HFF-Myc (cell line): ENCODE measurements at places on chromosomes 1 and 21.

- no peak for DNase-seq
Observed at GRCh38 chr1:160615660-160616059, 31.2 kb downstream of the SLAMF1 start.

DNA sequence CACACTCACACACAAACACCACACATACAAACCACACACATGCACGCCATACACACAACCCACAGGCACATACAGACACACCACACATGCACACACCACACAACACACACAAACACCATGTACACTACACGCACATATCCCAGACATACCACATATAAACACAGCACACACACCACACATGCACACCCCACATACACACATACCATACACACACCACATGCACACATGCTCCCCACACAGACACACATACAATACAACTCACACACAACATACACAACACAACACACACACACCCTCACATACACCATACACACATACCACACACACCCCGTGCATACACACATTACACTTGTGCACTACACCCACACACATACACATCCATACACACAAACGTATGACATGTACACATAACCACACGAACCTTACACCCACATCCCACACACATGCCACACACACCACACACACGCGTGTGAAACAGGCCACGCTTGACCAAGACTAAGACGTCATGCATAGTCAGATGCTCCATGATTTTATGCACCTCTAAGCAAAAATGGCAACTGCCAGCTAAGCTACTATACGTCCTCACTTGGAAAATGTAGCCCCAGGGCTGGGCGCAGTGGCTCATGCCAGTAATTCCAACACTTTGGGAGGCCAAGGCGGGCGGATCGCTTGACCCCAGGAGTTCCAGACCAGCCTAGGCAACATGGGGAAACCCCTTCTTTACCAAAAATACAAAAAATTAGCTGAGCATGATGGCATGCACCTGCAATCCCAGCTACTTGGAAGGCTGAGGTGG is 77.4 kb upstream of the TMPRSS2 start:
- DNase-seq: no peak

DNA sequence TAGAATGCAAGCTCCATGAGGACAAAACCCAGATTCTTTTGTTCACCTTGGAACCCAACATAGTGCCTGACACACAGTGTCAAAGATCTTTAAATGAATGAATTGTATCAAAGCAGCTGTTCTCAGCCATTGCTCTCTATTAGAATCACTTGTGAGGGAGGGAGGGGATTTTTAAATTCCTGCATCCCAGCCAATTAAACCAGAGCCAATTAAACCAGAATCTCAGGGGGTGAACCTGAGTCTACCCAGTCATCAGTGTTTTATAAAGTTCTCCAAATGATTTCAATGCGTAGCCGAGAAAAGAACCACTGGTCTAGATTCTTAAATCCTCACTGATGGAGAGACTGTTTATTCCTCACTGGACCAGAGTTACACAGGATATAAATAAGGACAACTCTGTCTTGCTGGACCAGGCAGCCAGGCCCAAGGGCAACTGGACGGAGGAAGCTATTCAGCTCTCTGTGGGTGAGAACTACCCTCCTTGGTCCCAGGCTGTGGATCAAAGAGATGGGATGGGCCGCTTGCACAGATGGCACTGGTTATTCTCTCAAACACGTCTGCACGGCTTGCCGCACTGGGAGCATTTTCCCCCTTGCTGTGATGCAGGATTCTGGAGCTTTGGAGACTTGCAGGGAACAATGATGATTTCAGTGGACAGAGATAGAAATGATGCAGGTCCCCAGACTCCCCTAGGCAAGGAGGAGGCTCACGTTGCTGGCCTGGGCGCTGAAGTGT is 20.0 kb upstream of the CDCA8 start:
- no peak for DNase-seq

DNA sequence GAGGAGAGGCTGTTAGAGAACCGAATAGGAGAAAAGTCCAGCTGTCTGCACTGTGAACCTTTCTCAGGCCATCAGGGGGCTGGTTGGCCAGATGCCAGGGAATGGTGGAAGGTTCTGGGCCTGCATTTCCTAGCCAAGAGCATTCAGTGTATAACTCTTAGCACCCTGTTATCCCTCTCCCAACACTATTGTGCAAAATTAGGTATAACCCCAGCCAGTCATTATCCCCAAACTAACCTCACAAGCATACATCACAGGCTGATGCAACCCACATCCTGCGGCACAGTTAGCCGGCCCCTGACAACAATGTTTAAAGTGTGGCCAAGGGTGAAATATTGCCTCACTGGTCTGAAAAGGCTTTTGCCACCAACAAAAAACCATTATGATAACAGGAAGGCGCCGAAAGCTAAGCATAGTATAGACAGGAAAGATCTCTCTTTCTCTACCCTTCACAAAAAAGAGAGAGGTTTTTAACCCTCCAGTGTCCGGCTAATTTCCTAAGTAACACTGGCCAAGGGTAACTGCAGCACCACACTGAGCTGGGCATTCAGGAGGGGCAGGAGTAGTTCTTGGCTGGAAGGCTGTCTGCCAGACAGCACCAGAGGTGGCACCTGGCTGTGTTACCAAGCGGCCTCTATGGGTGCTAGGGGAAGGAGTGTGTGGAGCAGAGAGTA is 77.3 kb upstream of the BCAR3 start:
- DNase-seq: no peak

DNA sequence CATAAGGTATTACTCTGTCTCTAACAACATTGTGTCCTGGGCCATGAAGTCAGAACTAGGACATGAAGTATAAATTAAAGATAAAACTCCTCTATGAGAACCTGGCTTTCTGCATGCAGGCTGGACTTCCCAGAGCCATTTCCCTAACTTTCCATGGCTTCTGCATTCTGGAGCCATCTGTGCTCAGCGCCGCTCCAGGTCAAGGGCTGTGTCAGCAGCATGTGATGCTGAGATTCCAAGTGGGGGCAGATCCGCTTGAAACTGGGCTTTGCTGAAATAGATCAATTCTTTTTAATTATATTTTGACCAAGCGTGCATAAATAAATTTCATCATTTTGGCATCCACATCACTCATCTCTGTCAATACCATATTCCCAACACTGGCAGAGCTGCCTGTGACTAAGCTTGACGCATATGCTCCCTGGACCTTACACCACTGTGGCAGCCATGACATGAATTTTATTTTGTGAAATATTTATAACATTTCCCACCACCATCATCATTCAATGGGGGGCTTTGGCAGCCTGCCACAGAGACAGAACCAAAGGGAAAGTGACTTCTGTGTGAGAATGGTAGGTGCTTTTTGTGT is 110.4 kb upstream of the KCNK1 start:
- DNase-seq: no peak

- no peak for DNase-seq
Observed at GRCh38 chr1:163774978-163775620, 453.3 kb downstream of the NUF2 start.

GRCh38 chr1:110872745-110873720 is at the start of gene CD53:
Gene CD53, plus strand, starts transcription at chr1:110873148. Its CDS starts 18,261 bp downstream, at chr1:110891409.
- DNase-seq: no peak

- no peak for DNase-seq
Observed at GRCh38 chr1:221760911-221761310, 19.0 kb upstream of the DUSP10 start.

DNA sequence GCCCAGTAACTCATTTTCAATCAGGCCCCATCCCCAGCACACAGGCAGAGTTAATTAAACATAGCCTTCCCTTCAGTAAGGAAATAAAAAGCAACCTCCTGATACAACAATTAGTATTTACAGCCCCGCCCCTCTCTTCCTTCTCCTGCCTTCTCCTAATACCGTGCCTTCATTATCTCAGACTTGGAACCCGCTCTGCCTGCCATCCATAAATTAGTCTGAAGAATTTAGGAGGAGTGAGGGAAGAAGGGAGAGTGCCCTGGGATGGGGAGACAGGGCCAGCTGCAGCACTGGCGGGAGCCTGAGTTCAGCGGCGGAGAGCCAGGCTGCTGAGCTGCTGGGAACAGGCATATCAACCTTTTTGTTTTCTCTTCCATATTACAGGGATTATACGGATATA is 172.8 kb downstream of the ACTL8 start:
- DNase-seq: no peak

DNA sequence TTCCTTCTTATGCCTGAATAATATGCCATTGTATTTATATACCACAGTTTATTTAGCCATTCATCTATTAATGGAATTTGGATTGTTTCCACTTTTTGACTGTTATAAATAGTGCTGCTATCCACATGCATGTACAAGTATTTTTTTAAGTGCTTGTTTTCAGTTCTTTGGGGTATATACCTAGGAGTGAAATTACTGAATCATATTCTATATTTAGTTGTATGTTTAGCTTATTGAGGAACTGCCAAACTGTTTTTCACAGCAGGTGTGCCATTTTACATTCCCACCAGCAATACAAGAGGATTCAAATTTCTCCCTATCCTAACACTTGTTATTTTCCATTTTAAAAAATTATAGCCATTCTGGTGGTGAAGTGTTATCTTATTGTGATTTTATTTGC is 7.6 kb upstream of the HJV start:
- no peak for DNase-seq

DNA sequence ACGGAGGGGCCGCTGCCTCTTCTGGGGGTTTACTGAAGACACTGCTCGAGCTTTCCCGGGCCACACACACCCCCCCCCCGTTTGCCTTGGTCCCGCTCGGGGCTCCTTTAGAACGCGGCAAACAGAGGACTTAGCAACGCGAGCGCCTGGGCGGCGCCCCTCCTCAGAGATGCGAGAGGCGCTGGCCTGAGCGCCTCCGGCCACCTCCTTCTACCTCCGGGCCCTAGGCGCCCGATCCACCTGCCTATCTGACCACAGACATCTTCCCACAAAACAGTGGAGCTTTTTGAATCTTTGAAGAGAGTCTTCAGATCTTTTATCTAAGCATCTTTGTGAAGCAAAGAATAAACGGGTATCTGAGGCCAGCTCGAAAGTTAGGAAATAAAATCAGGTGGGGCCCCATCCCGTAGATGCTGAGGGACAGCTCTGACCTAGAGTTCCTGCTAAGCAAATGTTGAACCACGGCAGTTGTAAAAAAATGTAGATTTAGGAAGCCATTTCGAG is 436 bp upstream of the TTLL7 start:
- DNase-seq: peak; percentile 40

DNA sequence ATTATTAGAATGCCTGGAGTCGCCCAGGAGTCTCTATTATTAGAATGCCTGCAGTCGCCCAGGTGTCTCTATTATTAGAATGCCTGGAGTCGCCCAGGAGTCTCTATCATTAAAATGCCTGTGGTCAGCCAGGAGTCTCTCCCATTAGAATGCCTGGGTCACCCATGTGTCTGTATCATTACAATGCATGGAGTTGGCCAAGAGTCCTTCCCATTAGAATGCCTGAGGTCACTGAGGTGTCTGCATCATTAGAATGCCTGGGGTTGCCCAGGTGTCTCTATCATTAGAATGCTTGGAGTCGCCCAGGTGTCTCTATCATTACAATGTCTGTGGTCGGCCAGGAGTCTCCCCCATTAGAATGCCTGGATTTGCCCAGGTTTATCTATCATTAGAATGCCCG is 66.9 kb downstream of the RNF187 start:
- DNase-seq: no peak

DNA sequence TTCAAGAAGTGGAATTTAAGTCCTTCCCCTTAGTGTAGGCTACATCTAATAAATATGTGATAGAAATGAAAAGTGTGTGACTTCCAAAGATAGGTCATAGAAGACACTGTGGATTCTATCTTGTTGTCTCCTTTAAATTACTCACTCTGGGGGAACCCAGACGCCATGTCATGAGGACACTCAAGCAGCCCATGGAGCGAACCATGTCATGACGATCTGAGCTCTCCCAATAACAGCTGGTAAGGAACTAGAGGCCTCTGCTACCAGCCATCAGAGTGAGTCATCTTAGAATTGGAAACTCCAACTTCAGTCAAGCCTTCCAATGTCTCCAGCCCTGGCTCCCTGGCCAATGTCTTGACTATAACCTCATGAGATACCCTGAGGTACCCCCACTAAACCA is 6.3 kb downstream of the COA7 start:
- no peak for DNase-seq

DNA sequence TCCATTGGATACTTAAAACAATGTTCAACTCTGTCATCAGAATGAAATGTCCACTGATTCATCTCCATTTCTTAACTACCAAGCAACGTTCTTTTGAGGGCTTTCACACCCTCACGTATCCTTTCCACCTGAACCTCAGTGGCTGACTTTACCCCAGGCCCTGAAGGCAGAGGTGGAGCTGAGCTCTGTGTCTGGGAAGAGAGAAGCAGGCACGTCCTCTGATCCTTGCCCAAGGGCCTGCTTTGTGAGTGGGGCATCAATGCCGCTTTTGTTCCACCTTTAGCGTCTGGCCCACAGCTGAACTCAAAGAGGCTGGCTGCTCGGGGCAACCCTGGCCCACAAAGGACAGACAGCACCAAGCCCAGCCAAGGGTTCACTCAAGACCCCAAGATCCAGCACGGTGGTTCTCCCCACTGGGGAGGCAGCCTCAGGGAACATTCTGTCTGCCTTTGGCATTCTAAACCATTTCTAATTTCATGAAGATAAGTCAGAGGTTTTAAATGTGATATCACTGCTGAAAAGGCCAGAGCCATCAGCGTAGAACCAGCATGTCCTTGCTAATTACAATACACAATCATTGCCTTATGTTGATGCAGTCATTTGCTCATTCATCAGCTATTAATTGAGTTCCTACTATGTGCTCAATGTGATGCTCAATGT is 126.0 kb upstream of the UBE2U start:
- no peak for DNase-seq

GRCh38 chr21:33950431-33951079 is 35.0 kb upstream of the ATP5PO start:
- no peak for DNase-seq

- DNase-seq: no peak
Observed at GRCh38 chr1:38941527-38942019, at the start of gene RHBDL2. Gene RHBDL2, minus strand, starts transcription at chr1:38941830. Its CDS starts 22,618 bp downstream, at chr1:38919212.

DNA sequence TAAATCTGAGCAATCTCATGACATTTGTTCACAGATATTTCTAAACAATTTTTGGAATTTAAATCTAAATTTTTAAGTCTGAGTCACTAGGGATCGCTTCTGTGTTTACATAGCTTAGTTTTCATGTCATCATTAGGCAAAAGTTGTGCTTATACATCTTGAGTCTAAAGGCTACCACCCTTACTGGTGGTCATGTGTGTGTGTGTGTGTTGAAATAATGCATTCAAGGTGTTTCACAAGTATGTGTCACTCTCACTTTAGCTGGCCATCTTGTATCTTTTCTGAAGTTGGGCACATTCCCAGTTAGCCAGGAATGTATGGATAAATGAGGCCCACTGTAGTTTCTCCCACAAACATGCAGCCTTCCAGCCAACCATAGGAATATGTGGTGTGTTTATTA is 1162.5 kb upstream of the PRMT6 start:
- DNase-seq: no peak

- DNase-seq: peak; percentile 87
Observed at GRCh38 chr1:109792056-109792831, 28.5 kb upstream of the EPS8L3 start.

GRCh38 chr1:42484382-42484781 is 21.3 kb downstream of the CCDC30 start:
- peak; percentile 82 for DNase-seq

DNA sequence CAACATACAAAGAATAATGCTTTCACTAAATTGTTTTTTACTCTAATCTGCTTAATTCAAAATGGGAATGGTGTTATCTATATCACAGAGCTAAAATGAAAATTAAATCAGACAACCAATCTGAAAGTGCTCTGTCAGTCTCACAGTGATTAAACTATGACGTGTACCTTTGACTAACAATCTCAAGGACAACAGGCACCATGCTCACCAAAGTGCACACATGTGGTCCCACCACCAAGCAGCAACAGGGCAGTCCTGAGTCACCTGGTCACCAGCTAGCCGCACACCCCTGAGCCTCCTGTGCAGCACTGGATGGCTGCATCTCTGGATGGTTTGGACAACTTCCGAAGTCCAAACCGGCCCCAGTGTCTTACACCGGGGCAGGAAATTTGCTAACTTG is 54.5 kb upstream of the NADK start:
- no peak for DNase-seq
